Activated CD8-positive, alpha-beta memory T cell treated with anti-CD3 and anti-CD28 coated beads, Interleukin-2, amount 50 U/mL, for 4 hours (primary cell): ENCODE measurements at places on chromosomes 4 and X.

DNA sequence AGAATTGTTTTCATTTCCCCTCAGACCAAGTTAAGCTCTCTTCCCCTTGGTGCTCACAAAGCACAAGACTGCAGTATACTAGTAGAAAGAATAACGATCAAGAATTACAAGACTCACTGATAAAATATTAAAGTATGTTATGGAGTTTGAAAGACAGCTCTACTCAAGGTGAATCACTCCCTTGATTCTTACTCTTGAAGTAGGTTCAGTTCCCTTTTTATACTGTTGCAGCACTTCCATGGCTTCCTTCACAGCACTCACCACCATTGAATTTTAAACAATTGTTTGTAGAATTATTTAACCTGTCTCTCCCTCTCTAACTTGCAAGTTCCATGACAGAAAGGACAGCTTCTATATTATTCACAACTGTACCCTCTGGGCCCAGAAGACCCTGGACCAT is 42.2 kb downstream of the CASK start:
- no peak for DNase-seq

- no peak for DNase-seq
Observed at GRCh38 chr4:169071747-169072146, 61.7 kb upstream of the CBR4 start.

DNA sequence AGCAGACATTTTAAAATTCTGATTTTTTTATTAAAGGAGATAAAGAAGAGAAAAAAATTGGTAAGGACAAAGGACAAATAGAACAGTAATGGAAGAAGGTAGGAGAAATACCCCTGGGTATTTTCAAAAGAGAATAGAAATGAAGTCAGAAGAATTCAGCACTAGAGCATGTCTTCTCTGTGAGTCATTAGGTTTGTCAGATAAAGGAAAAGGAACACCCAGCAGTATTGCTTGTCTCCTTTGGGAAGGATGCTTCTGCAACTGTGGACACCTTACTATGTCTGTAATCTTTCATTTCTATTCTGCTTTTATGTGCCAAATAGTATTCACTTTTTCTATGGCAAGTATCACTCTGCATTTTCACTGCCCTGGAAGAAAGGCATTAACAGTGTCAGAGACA is 24.0 kb upstream of the PCDH7 start:
- DNase-seq = no peak

- DNase-seq = no peak
Observed at GRCh38 chr4:140255467-140255866, 101.5 kb upstream of the MAML3 start.

DNA sequence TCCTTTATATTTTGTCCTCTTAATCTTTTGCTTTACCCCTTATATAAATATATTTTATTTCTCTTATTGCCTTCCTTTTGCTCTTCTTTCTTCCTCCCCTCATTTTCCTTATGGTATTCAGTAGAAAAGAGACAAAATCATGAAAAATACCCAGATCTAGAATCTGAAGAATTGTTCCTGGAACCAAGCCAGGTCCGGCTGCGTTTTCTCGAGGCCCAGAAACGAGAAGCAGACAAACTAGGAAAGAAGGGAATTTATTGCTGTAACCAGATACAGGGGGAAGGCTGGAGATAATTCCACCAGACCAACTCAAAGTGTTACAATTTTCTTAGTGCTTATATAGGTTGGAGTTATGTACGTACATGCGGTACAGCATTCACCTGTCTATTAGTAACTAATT is 328.7 kb downstream of the GABRG1 start:
- DNase-seq = no peak

DNA sequence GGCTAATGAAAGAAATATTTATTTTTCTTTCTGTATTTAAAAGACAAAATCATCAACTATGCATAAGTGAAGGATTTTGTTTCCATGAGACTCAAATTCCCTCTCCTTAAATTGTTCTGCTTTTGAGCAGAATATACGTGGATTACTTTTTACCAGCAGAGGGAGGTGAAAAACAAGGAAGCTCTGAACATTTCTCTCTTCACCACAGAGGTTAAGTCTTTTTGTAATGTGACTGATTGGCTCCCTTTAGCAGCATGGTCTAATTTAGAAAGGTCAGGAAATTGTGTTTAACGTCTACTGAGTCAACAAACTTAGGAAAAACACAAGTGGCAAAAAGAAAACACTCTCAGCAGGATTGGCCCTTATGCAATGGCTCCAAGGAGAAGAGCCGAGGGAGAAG is 55.1 kb upstream of the F9 start:
- DNase-seq = no peak

GRCh38 chrX:116628464-116628863 is 165.7 kb upstream of the CT83 start:
- DNase-seq = no peak

DNA sequence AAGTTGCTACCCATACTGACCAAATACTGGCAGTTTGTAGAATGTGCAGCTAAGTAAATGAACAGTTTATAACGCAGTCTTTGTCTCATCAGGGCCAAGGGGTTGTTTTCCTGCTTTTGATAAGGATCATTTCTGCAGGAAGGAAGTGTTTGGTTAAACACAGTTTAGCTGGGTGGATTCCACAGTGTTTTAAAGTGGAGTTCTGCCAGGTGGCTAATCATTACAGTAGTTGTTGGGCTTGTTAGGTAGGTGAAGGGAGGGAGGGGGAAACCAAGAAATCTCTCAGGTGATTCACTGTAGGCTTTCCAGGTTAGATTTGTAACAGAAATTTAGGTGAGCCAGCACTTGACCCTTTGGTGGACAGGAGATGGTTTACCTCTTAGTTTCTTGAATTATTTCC is 58.1 kb downstream of the FNIP2 start:
- no peak for DNase-seq

GRCh38 chr4:111707491-111707890 is 437.8 kb upstream of the FAM241A start:
- DNase-seq = no peak

- no peak for DNase-seq
Observed at GRCh38 chrX:43741843-43742573, 85.9 kb downstream of the MAOA start.

DNA sequence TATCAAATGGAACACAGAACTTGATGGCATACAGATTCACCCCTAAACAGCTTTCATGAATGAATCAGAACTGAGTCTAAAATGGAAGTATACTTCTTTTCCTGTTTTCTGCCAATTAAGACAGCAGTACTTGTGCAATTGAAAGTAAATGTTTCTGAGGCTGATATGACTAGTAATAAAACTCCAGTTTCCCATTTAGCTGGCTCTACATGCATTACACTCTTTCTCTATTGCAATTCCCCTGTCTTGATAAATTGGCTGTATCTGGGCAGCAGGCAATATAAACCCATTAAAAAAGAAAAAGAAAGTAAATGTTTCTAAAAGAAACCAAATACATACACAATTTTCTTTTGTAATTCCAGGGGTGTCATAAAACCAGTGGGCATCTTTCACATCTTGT is 4.6 kb downstream of the NOA1 start:
- no peak for DNase-seq

DNA sequence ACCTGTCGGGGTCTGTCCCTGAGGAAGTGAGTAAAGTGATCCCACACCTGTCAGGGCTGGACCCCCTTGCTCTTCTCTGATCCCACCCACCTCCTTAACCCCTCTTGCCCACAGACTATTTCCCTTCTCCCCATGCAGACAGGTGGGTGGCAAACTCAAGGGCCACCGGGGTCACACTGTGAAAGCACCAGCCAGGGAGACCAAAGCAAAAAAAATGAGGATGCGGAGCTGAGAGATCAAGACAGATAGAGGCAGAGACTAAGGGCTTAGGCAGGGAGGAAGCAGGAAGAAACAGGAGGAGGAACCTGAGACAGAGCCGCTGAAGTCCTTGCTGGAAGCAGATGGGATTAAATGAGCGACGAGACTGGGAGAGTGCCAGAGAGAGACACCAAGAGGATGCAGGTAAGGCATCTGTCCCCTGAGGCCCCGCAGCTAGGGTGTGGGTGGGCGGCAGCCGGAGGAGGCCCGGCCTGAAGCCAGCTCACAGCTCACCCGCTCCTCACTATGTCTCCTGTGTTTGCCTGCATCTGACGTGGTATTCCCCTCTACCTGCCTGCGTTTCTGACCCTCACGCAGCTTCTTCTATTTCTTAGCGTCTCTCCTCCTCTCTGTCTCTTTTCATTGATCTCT is 7.2 kb downstream of the TIMM17B start:
- no peak for DNase-seq

GRCh38 chr4:172377486-172378140 is 564.4 kb downstream of the GALNTL6 start:
- no peak for DNase-seq

GRCh38 chr4:110654254-110654635 is 31.4 kb upstream of the PITX2 start:
- DNase-seq = no peak

GRCh38 chr4:146029147-146029546 is 90.5 kb upstream of the ZNF827 start:
- no peak for DNase-seq

DNA sequence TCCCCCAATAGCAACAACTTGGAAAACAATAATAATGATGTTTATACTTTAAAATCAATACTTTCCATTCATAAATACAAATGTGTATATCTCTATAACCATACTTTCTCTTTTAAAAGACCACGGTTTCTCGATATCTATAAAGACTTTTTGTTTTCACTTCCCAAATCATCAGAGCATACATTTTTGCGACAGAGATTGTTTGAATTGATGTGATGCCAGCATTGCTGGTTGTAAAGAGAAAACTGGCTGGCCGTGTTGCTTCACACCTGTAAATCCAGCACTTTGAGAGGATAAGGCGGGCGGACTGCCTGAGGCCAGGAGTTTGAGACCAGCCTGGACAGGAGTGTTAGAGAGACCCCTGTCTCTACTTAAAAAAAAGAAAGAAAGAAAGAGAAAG is 77.6 kb upstream of the ZNF518B start:
- no peak for DNase-seq

DNA sequence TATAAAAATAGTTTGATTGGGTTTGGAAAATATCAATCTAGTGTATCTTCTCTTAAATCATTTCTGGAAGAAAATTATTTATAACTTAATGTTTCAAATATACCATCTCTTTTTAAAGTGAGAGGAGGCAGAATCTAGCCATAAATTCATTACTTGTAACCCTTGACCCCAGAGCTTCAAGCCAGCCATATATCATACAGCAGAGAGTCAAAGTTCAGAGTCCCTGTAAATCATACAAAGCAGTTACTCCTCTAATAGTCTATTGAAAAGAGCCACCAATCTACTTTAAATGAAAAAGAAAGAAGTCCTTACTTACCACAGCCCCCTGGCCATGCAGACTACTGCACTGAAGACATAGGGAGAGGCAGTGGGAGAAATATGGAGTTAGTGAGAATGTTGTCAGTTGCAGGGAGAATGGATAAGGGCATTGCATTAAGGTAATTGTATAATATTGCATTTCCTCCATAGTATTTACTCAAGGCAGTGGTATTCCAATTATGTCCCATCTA is 229.5 kb downstream of the NKX6-1 start:
- no peak for DNase-seq

- DNase-seq = no peak
Observed at GRCh38 chrX:101552714-101553113, 2.4 kb downstream of the ARMCX1 start.

DNA sequence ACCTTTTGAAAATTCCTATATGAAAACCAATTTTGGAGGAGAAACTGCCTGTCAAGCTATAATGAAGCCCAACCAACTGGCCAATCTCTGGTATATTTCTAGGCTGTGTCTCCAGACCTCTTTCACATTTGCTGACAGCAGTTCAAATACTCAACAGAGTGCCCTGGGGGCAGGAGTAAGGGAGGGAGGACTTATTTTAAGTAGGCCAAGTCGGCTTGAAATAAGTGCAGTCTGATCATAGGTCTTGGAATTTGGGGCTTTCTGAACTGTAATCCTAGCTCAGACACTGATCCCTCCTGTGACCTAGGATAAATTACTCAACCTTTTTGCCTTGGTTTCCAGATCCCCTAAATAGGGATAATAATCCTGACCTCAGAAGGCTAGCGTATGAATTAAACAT is 59.4 kb upstream of the SLC7A11 start:
- no peak for DNase-seq

- no peak for DNase-seq
Observed at GRCh38 chr4:184389978-184390900, 84.1 kb downstream of the IRF2 start.

- DNase-seq = no peak
Observed at GRCh38 chr4:159232465-159233106, 129.7 kb downstream of the RAPGEF2 start.

GRCh38 chr4:73099143-73099542 is 29.6 kb upstream of the COX18 start:
- no peak for DNase-seq

- DNase-seq = no peak
Observed at GRCh38 chr4:183714626-183715025, 55.5 kb downstream of the TRAPPC11 start.

DNA sequence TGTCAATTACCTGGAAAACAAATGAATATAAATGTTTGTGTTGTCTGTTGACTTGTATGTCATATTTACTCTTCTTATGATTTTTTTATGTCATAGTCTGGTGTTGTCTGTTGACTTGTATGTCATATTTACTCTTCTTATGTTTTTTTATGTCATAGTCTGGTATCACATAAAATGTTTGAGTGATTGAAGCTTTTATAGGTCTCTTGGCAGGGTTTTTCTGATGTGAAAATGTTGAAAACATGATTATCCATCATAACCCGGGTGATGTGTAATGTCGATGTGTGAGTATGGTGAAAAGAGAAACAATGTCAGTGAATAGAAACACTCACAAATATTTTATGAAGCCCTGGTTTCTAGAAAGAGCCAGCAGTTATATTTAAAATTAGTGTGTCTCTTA is 335.7 kb downstream of the BMPR1B start:
- DNase-seq = no peak

- DNase-seq = no peak
Observed at GRCh38 chrX:24782011-24782410, 88.3 kb downstream of the POLA1 start.

GRCh38 chrX:3159995-3160720 is 118.9 kb downstream of the ARSF start:
- no peak for DNase-seq

- DNase-seq = no peak
Observed at GRCh38 chr4:65069177-65069576, 601.1 kb downstream of the EPHA5 start.

DNA sequence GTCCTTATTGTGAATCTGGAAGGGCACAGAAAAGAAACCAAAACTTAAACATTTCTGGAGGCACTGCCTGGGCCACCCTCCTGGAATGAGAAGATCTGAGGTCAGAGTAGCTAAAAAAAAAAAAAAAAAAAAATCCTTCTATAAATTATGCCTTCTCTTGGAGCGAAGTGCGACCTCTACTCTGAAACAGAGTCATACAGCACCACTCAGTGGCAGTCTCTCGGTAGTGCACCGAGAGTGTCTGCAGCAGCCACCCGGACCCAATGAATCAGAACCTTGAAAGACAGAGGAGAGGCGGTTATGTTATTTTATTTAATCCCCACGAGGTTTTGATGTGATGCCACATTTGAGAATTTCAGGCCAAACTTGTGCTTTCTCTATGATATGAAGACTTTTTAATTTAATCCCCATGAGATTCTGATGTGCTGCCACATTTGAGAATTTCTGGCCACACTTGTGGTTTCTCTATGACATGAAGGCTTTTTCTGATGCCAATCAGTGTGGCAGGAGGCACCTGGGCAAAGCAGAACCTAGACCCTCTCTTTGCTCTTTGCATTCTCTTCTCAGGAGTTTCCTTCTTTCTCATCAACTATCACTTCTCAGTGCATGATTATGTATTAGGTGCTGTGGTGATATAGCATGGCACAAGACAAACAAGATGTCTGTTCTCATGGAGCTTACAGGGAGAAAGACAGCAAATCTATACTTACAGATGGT is 5.6 kb upstream of the CT47C1 start:
- peak; percentile 21 for DNase-seq
